ENCODE measurements at places on chromosomes 13 and 19.
A peak's percentile ranks its signal among the peaks of the same experiment; 100 is the strongest.

DNA sequence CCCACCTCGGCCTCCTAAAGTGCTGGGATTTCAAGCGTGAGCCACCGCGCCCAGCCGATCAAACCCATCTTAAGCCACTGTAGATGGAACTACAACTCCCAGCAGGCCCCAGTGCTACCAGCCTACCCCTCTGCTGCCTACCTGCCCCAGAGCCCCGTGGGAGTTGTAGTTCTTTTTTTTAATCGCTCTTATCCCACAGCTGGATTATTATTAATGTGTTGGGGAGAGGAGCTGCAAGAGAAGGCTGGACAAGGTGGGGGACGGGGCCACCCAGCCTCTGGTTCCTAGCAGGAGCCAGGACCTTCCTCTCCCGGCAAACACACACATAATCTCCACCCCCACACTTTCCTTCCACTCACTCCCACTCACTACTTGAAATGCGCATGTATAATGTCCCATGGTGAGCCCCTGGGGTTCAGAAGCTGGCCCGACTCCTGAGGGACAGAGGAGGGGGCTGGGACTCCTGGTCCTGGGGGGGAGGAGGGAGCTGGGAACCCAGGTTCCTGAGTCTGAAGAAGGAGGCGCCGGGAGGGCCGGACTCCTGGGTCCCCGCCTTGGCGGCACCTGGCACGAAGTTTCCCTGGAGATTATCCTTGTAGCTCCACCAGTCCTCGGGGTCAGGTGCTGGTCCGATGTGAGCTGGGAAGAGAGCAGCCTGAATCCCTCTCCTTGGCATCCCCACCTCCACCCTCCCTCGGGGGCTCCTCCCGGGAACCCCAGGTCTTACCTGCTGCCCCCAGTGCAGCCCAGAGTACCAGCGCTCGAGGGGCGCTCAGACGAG, 958 bp downstream of the CA11 start:
- DNase-seq = no peak

- peak; percentile 18 for DNase-seq
These were observed 45.6 kb downstream of the ANKRD10 start for GRCh38 chr13:110869231-110869804.

DNA sequence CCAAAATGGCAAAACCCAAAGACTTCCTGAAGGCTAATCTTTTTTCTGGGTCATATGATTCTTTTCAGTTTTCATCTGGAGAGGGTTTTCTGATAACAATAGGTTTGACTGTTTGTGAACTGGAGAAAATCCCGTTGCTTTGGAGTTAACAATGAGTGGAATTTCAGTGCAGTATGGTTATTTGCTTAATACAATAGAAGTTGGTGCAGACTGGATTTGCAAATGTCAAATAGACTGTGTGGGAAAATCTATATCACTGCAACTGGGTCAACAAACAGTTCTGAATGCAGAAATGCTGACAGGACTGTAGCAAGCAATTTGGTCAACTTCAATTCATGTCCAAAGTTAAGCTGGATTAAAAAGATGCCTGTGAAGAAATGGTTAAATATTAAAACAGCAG, 267.5 kb upstream of the ARGLU1 start:
- no peak for DNase-seq

DNA sequence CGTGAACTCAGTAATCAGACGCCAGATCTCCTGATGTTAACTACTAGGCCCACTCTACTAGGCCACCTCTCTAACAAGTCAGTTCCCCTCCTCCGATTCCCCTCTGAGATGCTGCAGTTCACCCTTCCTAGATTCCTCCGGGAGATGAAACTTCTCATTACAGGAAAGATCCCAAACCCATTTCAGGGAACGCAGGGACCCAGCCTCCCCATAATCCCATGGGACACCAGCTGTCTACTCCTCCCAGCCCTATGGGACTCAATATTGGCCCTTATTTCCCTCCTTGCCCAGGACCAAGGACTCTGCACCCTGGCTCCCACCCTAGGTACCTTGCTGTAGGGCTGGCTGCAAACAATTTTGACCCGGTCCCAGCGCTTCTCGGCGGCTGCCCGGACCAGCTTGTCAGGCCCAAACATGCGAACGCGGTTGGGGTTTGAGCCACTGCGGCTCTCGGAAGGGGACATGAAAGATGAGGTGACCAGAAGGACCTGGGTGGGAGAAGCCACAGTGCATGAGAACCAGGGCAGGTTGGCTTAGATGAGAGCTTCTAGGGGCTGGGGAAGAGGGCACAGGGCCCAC, 20.9 kb downstream of the XRCC1 start:
- DNase-seq = no peak

DNA sequence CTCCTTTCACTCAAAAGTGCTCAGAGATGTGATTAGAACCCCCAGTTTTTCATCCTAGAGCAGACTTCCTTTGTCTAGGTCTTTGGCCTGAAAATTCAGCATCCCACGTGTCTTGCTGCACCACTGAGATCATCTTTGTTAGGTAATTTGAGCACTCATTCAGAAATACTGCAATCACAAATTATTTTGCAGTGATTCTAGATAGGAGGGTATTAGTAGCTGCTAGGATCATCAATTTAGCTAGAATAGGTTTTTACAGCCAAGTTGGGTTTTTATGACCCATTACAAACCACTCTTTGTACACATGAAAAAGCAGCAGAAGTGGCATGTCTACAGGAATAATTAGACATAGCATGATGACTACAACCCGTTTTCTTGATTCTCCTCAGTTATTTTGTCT, 219.6 kb downstream of the GPC6 start:
- no peak for DNase-seq

DNA sequence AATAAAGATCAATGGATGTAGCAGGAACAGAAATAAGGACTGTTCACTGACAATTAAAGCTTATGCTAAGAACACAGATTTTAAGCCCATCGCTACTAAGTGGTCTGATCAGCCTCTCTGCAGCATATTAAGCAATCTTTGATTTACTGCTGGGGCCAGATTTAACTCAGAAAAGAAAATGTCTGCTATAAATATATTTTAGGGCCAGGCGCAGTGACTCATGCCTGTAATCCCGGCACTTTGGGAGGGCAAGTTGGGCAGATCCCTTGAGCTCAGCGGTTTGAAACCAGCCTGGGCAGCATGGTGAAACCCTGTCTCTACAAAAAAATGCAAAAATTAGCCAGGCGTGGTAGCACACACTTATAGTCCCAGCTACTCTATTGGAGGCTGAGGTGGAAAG, 43.0 kb downstream of the METTL21C start:
- DNase-seq = peak; percentile 23

DNA sequence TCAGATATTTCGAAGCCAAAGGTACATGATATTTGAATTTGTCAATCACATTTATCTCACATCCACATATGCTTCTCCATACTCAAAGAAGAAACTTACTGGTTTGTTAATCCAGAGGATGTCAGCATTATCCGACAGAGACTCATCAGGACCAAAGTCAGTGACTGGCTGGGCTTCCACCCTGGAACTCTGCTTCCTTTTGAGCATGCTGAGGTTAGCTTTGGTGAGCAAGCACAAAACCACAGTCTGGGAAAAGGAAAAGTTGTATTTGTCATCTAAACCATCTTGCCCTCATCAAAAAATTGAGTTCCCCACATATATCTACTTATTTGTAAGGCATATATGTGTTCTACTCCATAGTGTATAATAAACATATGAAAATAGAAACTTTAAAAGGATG, 17.4 kb downstream of the NALCN start:
- no peak for DNase-seq

- no peak for DNase-seq
These were observed 79.4 kb downstream of the MBNL2 start for GRCh38 chr13:97301382-97302095.

All from GM04503 (cell line).